ENCODE measurements at places on chromosomes 13 and 19.
A peak's percentile ranks its signal among the peaks of the same experiment; 100 is the strongest.

GRCh38 chr19:39497996-39498797, 550 bp upstream of the DLL3 start:
- no peak for DNase-seq

GRCh38 chr13:29887030-29887557, 36.7 kb upstream of the UBL3 start:
- DNase-seq, result no peak

DNA sequence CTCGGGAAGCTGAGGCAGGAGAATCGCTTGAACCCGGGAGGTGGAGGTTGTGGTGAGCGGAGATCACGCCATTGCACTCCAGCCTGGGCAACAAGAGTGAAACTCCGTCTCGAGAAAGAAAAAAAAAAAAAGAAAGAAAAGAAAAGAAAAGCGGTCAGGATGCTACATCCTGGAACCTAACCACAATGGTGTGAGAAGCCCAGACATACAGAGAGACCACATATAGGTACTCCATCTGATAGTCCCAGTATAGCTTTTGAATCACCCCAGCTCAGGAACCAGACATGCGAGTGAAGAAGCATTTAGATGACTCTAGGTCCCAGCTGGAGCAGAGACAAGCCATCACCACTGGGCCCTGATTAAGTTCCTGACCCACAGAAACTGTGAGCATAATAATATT, 3.2 kb downstream of the IFNL1 start:
- DNase-seq, result no peak

DNA sequence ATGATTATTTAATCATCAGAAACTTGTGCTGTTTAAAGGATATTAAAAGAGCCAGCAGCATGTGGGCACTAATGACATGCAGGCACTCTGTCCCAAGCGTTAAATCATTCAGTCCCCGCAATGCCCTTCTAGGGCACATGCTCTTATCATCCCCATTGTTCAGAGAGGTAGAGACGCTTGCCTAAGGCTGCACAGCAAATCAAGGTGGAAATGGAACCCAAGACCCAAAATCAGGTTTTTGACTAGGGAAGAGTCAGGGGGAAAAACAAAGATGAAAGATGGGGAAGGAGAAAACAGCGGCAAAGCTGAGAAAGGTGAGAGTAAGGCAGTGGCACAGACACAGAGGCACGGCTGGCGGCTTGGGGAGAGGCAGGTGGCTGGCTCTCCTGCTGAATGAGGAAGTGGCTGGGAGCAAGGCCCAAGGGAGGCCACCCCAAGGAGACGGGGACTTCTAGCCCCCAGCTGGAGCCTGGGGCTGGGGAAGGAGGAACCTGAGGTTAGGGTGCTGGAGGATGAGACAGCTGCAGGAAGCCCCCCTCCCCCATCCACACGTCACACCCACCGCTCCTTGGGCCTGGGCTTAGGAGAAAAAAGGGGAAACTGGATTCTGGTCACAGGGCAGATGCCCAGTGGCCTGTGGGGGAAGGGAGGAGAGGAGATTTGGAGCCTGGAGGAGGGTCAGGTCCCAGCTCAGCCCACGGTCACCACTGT, 1.0 kb upstream of the TYROBP start:
- DNase-seq, result peak; percentile 46

GRCh38 chr19:42919757-42920079, 2.0 kb upstream of the PSG6 start:
- no peak for DNase-seq

GRCh38 chr13:21538753-21539152, 65.2 kb downstream of the MICU2 start:
- DNase-seq, result no peak

DNA sequence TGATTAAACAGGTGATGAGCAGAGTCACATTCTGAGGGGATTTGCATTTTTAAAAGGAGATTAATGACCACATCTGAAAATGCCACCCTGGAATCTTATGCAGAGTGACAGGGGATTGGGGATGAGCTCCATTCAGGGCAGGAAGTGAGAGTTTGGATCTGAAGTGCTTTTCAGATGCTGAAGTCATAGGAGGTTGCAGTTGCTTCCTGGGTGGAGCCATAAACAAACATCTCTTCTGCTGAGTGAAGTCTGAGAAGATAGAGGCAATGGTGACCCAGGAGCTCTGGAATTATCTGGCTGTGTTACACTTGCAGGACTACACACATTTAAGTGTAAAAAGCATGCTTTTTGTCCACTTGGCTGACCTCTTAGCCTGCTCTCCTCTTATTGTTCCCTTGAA, 51.4 kb upstream of the PSG8 start:
- DNase-seq, result no peak

GRCh38 chr13:51905787-51906186, 44.0 kb downstream of the CCDC70 start:
- DNase-seq, result no peak

- no peak for DNase-seq
Measured at GRCh38 chr19:31110336-31110735, 238.9 kb downstream of the TSHZ3 start.

- DNase-seq, result no peak
Measured at GRCh38 chr13:70366720-70367119, 258.5 kb upstream of the KLHL1 start.

DNA sequence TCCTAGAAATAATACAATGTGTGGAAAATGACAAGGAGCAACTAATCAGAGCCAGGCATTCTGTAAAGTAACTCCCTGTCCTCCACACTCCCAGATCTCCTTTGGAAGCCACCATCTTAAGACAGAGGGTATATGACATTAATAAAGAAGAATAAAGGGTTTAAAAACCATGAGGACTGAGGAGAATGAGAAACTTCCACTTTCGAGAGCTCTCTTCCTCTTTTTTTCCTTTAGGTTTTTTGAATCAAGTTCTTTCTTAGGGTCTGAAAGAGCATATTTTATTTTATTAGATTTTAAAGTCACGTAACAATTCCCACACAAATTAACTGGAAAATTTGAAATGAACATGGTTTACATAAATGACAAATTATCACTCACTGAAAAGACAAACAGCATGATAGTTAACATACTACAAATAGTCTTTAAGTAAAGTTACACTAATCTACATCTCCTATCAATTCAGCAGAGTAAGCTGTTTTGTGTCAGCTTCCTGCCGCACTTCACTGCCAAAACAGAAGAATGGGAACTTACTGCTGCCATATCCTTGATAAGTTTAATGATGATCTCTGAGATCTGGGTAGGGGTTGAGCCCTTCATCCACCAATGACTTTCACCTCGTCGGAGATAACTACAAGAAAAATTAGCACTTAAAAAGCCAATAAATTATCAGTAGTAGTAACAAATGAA, 38.6 kb upstream of the FBXL3 start:
- no peak for DNase-seq

DNA sequence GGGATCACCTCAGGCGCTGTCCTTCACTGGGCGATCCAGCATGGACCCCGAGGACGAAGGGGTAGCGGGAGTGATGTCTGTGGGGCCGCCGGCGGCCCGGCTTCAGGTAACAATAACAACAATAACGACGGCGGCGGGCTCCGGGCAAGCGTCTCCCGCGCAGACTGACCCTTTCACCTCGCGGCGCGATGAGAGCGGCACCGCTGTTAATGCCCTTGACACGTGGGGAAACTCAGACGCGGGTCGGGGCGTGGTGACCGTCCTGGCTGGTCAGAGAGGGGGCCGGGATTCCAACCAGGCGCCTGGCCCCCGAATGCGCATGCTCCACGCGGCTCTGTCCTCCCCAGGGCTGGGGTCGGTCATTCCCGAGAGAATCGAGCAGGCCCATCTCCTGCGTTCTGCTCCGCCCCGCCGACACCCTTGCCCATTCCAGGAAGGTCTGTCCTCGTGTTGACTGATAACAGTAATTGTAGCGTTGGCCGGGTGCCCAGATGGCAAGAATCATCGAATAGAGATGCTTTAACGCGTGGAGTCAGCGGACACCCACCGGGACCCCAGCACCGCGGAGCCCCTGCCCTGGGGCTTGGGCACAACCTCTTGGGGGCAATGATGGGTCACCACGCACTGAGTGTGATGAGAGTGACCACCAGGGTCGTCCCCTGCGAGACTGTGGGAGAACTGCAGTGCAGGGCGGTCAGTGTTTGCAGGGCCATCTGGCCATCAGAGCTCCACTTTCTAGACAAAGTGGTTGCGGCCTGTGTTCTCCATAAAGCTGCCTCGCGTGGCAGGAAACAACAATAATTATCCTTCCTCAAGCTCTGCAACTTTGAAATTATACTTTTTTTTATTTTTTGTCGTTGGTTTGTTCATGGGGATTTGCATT, 528 bp downstream of the ZNF8 start:
- DNase-seq, result peak; percentile 46

GRCh38 chr19:17404621-17405249, 695 bp downstream of the BST2 start:
- no peak for DNase-seq

DNA sequence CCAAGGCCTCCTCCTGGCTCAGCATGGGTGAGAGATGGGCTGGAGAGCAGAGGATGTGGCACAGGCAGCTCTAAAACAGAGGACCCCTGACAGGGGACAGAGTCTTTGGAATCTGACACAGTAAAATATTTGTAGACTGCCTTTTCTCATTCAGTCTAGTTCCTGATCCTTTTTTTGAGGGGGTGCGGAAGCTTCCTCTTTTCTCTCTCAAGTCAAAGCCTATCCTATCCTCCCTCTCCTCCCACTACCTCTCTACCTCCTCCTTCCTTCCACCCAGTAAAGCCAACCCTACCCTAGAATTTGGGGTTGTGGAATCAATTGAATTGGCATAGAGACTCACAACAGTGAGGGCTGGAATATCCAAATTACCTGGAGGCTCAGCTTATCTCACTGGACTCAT, 82.0 kb downstream of the TEX26 start:
- DNase-seq, result no peak

DNA sequence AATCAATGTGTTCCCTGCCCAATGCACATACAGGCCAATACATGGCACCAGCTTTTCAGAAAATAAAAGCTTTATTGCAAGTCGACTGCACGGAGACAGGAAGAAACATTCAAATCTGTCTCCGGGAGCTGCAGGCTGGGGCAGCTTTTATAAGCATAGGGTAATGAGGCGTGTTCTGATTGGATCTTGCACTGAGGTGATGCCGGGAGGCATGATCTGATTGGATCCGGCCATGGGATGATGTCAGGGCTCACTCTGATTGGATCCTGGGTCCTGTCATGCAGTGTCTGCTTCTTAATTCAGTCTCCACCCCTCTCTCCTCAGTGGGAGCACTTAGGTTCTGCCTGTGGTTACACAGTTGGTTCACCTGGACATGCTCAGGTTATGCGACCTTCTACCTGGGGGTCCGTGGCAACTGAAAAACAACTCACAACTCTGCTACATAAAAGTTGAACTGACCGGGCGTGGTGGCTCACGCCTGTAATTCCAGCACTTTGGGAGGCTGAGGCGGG, 11.8 kb upstream of the FBN3 start:
- DNase-seq, result peak; percentile 5

- no peak for DNase-seq
Measured at GRCh38 chr13:111488486-111489132, 168.2 kb downstream of the TEX29 start.

DNA sequence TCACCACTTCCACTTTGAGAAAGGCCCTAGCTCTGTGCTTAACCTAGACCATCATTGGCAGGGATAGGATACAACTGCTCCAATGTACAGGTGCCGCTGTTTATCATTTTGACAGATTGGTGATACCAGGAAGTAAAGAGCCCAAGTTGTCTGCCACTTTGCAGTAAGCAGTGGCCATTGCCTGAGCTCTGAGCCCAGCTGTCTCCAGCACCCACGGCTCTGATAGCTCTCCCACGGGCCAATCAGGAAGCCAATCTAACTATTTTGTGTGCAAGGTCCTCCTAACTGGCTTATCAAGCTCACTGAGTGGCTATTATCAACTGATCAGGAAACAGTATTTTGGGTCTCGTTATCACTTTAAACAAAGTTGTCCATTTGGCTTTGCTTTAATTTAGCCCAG, 181.1 kb downstream of the DCT start:
- DNase-seq, result no peak

- peak; percentile 10 for DNase-seq
Measured at GRCh38 chr19:58380037-58380661, 681 bp downstream of the ZNF837 start.

- no peak for DNase-seq
Measured at GRCh38 chr13:106042996-106043581, 492.4 kb downstream of the EFNB2 start.

- DNase-seq, result peak; percentile 38
Measured at GRCh38 chr19:50328224-50328872, 829 bp downstream of the KCNC3 start.
